Osteocyte (in vitro differentiated cells): ENCODE measurements at places on chromosomes 12 and 14. TPM values are rescaled to one million over a fixed set of nuclear protein-coding genes. Genes with fewer than 3 reads are reported as not detected.

- peaks cover 11% of the 10 kb centered on the region for H3K4me1 ChIP-seq
- peaks cover 11% of the 10 kb centered on the region for H3K36me3 ChIP-seq
- no peaks in the 10 kb centered on the region for H3K27me3 ChIP-seq
- DNase-seq: no peak
- H3K27ac ChIP-seq: no peak overlapping the region
- H3K4me3 ChIP-seq: no peak overlapping the region
Measured at GRCh38 chr12:29519585-29520182, 22.2 kb upstream of the OVCH1 start.

DNA sequence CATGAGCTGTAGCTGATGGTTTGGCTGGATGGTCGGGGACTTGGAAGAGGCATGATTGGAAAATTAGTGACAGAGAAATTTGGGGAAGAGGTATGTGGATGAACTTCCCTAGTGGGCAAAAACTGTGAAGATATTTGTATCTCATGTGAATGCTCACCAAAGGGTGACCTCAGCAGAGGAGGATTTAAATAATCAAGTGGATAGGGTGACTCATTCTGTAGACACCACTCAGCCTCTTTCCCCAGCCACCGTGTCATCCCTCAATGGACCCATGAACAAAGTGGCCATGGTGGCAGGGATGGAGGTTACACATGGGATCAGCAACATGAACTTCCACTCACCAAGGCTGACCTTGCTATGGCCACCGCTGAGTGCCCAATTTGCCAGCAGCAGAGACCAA, 60.8 kb upstream of the KRAS start:
- peaks cover 5% of the 10 kb centered on the region for H3K27me3 ChIP-seq
- H3K27ac ChIP-seq: no peak overlapping the region
- no peaks in the 10 kb centered on the region for H3K4me1 ChIP-seq

DNA sequence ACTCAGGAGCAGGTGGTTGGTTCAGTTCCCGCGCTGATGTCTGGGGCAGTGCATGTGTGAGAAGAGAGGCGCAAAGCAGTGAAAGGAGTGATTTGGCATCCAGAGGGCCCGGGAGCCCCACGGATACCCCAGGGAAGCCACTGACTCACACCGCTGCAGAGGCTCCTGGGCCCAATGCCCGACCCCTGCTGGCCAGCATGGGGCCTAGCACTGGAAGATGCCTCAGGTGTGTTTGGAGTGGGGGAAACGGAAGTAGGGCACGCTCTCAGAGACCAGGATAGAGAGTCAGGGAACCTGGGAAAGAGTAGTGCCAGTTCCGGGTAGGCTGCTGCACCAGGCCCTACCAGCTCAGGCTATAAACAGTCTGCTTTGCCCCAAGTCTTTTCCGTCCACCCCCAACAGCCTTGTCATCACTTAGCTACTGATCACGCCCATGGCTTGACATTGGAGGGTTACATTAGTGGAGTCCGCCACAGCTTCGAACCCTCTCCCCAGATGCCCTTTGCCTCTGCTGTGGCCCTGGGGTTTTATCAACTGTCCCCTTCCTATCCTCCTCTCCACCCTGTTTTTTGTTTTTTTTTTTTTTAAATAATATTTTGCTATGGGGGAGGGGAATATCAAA, 9.5 kb upstream of the CSAD start:
- H3K4me1 ChIP-seq: peaks cover 7% of the 10 kb centered on the region
- no peak overlapping the region for H3K4me3 ChIP-seq
- DNase-seq: no peak
- H3K27ac ChIP-seq: no peak overlapping the region

DNA sequence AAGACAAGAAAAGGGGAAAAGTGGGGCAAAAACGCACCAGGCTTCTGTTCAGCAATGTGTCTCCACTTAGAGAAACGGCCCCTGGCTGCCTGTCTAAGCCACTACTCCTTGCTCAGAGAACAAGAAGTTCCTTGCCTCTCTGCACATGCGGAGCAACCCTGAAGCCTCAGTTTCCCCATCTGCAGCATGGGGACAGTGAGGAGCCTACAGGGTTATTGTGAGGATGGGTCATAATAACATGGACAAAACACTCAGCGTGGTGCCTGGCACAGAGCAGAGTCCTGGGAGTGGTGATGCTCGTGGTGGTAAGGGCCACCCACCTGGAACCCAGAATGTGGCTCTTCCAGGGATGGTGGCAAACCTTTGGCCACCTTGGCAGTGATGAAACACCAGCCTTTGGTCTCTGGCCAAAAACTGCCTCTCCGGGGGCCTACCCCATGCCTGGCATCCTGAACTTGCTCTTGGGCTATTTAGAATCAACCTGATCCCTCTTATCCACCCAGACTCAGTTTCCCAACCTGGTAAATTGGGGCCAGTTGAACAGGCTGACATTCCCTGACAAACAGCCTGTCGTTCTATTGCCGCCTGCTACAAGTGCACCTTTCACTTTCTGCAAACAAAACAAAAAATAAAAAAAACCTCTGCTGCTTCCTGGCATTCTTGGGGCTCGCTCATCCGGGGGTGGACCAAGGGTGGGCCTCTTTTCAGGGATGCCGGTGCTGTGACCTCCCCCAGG, 56.5 kb upstream of the DLK1 start:
- peaks cover 19% of the 10 kb centered on the region for H3K4me1 ChIP-seq
- H3K36me3 ChIP-seq: no peaks in the 10 kb centered on the region
- peaks cover 9% of the 10 kb centered on the region for H3K27me3 ChIP-seq
- DNase-seq: no peak
- no peak overlapping the region for H3K4me3 ChIP-seq

DNA sequence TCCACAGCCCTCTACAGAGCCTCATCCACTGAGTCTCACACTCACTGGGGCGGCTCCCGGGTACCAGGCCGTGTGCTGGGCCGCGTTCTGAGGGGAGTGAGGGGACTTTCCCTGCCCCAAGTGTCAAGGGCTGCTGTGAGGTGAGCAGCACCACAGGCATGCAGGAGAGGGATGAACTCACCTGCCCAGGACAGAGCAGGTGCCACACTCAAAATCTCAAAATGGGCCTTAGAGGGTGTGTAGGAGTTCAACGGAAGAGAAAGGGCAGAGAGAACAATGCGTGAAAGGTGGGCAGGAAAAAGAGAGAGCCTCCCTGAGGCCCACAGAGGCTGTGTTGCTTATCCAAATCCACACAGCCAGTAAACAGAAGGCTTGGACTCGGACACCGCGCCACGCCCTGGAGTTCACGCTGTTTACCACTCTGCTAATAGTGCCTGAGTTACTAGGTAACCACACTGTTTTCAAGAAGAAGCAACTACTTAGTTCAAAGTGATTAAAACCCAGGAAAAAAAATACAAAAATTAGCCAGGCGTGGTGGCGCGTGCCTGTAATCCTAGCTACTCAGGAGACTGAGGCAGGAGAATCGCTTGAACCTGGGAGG, 32.7 kb downstream of the TSPAN11 start:
- no peak overlapping the region for H3K4me3 ChIP-seq
- H3K36me3 ChIP-seq: no peaks in the 10 kb centered on the region
- H3K27me3 ChIP-seq: peaks cover 42% of the 10 kb centered on the region
- H3K27ac ChIP-seq: no peak overlapping the region
- no peak for DNase-seq
- no peaks in the 10 kb centered on the region for H3K4me1 ChIP-seq

GRCh38 chr12:26939192-26939832, 1.0 kb downstream of the FGFR1OP2 start:
- H3K36me3 ChIP-seq: peaks cover 4% of the 10 kb centered on the region
- H3K27me3 ChIP-seq: no peaks in the 10 kb centered on the region
- H3K27ac ChIP-seq: peak overlapping the region; percentile 100
- no peak for DNase-seq
- peak overlapping the region; percentile 98 for H3K4me3 ChIP-seq
- H3K4me1 ChIP-seq: peaks cover 54% of the 10 kb centered on the region

GRCh38 chr12:128969480-128970055, 116.3 kb downstream of the GLT1D1 start:
- H3K4me3 ChIP-seq: no peak overlapping the region

GALNT9 gene
- total RNA-seq: not detected in 2 replicates

GPR135 gene
- total RNA-seq: 3.5 and 3.6 TPM in 2 replicates

CPNE6 gene
- not detected in 2 replicates for total RNA-seq

TGM1 gene
- total RNA-seq: 2.1 and 2.3 TPM in 2 replicates

CIROP gene
- total RNA-seq: not detected in 2 replicates
